ENCODE measurements at places on chromosomes 12 and 14.

DNA sequence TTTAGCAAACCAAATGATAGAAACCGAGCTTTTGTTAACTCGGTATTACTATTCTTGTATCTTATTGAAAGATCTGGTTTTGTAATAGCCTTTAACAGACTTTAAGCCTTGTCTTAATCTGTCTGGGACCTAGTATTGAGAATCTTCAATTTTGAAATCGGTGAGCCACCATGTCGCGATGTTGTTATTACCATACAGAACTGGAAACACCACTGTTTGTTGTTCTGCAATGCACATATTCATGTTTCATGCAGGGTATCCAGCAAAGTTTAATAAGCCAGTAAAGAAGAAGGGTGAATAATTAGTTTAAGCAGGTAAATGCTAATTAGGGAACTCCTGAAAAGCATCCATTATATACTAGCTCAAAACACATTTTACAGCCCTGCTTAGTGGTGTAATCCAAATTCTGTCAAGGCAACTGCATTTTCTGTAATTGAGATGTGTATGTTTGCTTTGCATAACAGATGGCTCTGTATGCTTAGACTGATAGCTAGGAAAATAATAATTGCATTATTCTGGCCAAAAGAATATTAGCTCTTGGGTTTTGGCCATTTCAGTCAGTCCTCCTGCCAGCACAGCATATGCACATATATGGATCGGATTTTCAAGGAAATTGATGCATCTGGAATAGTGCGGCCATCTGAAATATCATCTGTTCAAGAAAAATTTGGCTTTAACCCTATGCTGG, 389.2 kb downstream of the EGLN3 start:
- no peak for DNase-seq

DNA sequence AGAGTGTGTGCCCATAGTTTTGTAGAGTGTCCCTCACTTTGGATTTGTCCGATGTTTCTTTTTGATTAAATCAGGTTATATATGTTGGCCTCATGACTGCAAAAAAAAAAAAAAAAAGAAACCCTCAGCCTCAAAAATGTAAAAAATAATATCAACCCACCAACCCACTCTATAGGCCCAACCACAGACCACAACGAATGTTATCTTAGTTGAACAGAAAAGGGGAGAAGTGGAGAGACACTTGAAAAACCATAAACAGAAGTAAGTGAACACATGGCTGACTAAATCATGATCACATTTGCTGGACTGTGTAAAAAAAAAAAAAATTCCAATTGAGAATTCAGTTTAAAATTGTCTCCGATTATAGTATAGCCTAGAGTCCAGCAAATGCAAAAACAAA, 45.5 kb upstream of the ST8SIA1 start:
- no peak for DNase-seq

GRCh38 chr14:58607131-58607951, 30.4 kb upstream of the DACT1 start:
- DNase-seq: no peak

DNA sequence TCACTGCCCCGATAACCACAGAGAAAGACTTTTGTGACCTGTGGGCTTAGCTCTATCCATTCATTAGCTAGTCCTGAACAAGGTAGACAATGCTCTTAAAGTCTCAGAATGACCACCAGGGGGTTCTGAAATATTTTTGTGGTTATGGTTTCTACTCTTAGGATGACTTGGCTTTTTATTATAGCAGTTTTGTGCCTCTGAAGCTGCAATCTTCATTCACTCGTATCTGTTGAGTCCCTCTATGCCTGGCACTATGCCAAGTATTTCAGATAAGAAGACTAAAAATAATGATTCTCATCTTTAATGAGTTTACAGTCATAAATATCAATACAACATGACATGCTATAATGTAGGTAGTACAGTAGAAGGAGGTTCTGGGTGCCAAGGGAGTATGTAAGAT, 130.8 kb upstream of the TRHDE start:
- no peak for DNase-seq

- no peak for DNase-seq
Measured at GRCh38 chr12:9260931-9261330, 52.7 kb upstream of the PZP start.

GRCh38 chr14:101194373-101195308, 291.1 kb upstream of the RTL1 start:
- DNase-seq: peak; percentile 59

DNA sequence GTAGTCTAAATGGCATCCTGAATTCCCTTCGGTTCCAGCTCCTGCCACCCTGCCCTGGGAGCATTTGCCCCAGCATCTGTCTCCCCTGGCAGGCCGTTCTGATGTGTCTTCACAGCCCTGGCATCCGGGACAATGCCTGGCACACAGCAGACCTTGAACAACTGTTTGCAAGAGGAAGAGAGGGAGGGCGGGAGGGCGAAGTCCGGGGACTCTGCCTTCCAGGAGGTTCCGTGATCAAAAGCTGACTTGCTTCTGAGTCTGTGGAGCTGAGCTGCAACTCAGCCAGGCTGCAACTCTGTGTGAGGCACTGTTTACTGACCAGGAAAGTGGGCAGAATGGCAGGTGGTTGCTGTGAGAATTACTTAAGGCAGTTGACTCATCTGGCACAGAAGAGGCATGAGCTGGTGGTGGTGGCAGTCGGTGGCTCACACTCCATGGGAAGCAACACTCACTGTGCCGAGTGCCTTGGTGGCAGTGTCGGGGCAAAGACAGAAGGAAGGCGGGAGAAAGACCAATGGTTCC, 61.1 kb upstream of the DLK1 start:
- DNase-seq: peak; percentile 27

GRCh38 chr12:24798335-24798734, 150.6 kb downstream of the BCAT1 start:
- no peak for DNase-seq

DNA sequence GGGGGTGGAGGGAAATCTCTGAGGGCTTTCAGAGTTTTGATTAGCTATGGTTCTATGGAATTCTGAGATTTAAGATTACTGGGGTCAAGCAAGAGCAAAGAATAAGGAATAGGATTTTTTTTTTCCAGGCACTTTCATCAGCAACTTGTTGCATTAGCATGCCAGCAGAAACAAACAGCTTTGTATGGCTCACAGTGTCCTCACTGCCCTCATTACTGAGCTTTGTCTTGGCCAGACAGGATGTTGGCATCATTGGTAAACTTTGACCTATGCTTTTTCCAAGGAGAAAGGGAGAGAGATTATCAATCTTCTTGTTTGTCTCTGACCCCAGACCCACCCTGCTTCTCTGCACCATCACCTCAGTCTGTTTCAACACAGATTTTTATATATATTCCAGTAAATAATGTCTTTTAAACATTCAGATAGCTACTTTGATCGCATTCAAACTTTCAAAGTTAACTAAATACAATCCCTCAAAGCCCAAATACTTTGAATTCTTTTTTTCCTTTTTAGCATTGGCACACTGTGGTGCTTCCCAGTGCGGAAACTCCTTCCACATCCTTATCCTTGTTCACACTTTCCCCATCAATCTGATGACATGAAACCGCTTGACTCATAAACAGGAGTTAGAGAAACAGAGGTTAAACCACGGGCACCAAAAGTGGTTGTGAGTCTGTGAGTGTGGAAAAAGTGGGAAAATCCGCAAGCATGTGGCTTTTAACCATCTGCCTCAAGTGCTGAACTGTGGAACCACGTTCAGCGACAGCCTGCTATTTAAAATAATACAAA, 282.2 kb upstream of the FAR2 start:
- no peak for DNase-seq

DNA sequence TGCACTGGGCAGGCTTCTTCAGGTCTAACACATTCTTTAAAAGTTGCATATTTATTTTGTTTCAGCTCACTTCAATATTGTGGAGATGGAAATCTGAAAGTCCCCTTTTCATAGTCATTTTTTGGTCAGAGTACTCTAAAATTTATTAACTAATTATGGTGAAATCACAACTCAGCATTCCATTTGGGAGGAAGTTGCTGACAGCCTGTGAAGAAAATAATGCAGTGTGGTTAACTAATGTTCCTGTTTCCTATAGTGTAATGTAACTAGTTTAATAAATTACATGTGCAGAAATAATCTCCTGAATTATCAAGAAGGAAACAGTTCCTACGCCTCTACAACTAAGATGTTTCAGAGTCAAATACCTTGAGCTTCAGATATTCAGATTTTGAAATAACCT, 17.1 kb downstream of the LRFN5 start:
- DNase-seq: no peak

DNA sequence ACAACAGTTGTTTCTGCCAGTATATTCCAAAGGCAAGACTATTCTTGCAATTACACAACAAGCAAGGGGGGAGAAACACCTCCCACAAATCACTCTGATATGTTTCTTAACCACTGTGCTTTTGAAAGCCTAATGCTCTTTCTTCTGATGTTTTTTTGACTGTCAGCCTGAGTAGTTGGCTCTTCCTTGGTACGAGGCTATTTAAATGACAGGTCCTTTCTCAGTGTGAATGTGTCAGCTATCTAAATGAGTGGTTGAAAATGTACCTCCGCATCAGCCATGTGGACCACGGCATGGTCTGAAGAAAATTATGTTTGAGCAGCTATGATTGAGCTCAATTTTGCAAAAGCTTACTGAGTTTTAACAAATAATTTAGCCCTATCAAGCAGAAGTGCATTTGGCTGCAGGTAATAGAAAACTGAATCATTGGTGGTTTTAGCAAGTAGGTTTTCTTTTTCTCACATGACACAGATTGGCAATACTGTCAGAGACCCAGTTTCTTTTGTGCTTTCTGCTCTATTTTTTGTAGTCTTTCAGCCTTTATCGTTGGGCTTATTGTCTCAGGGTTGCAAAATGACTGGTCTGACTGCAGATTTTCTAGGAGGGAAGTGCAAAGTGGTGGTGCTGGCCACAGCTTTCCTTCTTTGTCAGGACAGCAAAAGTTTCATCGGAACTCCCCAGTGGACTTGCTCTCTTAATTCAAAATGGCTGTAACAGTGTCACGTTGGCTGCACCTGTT, 162.8 kb downstream of the RGS6 start:
- DNase-seq: no peak

DNA sequence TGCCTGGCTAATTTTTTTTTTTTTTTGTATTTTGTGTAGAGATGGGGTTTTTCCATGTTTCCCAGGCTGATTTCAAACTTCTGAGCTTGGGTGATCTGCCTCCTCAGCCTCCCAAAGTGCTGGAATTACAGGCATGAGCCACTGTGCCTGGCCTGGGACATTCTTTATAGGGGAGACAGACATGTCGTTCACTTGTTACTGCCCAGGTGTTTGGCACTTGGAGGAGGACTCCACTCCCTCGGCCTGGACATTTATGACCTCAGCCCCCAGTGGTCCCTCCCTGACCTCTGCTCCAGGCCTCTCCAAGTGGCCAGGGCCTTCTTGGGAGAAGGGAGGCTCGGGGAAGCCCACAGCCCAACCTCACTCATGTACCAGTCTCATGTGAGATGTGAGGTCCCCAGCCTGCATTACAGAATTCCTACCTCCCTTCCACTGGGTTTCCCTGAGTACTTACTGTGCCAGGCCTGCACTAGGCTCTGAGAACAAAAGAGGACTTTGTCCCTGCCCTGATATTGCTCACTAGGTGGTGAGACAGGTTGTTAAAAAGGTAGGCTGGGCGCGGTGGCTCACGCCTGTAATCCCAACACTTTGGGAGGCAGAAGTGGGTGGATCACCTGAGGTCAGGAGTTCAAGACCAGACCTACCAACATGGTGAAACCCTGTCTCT, 9.7 kb upstream of the POP5 start:
- DNase-seq: no peak

DNA sequence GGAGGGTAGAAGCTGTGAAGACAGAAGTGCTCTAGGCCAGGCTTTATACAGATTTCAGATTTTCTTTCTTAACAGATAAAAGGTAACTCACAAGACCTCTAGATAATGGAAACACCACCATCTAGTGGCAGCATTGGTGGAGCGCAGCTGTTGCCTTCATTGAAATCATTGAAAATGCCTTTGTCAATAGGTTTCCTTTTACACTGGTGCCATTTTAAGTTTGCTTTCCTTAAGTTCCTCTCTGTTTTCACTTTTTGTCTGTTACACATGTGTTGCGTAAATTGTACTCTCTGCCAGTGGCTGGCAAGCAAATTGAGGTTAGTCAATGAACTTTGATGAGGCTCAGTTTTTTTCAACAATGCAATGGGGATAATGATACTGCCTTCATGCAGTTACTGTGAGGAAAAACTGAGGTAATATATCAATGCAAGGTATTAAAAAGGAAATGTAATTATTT, 31.1 kb downstream of the ALDH1L2 start:
- DNase-seq: peak; percentile 49

DNA sequence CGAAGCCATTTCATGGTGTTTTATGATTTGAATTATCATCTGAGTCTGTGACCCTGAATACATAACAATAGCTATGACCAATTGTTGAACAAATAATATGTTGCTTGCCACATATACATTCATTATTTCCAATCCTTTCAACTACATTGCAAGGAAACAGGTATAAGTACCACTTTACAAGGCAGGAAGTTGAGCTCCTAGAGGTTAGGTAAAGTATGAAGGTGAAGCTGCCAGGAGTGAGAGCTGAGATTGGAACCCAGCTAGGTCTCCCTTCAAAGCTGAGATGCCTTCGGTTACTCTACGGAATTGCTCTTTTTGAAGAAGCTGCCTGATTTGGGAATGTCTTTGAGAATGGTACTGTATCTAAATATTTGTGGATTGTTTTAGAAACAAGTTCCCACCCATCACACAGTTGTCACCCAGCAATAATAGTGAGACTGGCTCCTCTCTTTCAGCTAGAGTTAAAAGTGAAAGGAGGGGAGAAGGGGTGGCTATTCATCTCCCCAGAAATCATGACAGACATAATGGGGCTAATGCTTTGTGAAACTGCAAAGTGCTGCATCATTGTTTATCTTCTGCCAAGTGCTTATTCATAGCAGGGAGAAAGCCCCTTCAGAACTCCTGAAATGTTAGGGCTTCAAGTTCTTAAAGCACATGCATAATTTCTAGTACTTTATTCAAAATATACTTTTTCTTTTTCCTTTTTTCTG, 75.9 kb upstream of the AMIGO2 start:
- DNase-seq: no peak

GRCh38 chr12:73731658-73732057, 806.0 kb upstream of the ATXN7L3B start:
- DNase-seq: no peak

DNA sequence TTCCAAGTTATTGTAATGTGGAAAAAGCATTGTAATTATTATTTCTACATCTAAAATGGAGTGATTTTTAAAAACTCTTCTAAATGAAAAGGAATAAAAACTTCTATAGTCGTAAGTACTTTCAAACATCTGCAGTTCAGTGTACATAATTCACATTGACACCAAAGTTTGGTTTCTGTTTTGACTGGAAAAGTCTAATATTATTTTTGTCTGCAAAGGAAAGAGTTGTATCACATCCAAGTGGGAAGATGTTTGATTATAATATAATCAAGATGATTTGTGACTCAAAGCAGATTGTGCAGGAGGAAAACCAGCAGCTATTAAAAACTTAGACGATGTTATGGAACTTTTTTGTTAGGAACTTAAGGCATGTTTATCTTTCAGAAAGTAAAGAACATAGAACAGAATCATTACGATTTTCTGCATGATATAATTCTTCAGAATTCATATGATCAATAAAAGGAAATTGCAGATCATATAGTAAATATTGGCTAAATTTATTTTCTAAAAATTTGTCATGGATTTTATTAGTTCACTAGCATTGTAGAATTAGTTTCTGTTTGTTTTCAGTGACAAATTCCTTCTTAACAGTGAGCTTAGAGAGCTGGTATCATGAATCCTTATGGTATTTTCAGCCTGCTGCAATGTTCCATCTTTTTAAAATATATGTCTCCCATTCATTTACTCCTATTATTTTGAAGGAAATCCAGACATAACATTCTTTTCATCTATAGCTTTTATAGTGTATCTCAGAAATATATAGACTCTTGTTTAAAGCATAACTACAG, 145.8 kb downstream of the MIPOL1 start:
- peak; percentile 2 for DNase-seq

GRCh38 chr12:79140711-79141110, 276.1 kb downstream of the SYT1 start:
- no peak for DNase-seq

GRCh38 chr14:39381366-39381765, 50.9 kb downstream of the FBXO33 start:
- no peak for DNase-seq

Data from left lung (tissue), 14 donors.